HCEC 1CT (cell line): ENCODE measurements at places on chromosomes 4 and X.

- DNase-seq = no peak
Measured at GRCh38 chr4:150582873-150583286, 929 bp downstream of the MAB21L2 start.

- DNase-seq = no peak
Measured at GRCh38 chr4:70996018-70996360, 2.5 kb downstream of the DCK start.

DNA sequence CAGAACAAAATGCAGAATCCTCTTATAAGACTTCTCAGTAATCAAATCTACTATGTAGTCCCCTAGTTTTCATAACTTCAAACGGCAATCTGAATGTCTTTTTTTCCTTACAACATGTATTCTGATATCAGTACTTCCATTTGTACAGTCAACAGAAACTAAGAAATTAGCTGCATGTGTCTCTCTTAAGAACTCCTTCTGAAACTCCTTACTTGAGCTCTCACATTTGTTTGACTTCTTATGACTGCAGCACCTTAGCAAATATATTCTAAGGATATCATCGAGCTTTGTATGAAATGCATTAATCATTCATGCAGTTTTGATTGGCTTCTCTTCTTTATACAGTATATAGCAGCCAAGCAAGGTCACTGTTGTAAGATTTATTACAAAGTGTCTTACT, 77.0 kb downstream of the TMEM47 start:
- DNase-seq = no peak

GRCh38 chr4:10348241-10348640, 109.0 kb downstream of the ZNF518B start:
- no peak for DNase-seq

- DNase-seq = no peak
Measured at GRCh38 chr4:153021276-153021675, 85.2 kb downstream of the FHDC1 start.

GRCh38 chrX:19758539-19758938, 128.9 kb downstream of the SH3KBP1 start:
- DNase-seq = no peak

- no peak for DNase-seq
Measured at GRCh38 chr4:155009288-155009687, 199.1 kb upstream of the NPY2R start.
